ENCODE measurements at places on chromosomes 3 and 15.
A peak's percentile ranks its signal among the peaks of the same experiment; 100 is the strongest.

DNA sequence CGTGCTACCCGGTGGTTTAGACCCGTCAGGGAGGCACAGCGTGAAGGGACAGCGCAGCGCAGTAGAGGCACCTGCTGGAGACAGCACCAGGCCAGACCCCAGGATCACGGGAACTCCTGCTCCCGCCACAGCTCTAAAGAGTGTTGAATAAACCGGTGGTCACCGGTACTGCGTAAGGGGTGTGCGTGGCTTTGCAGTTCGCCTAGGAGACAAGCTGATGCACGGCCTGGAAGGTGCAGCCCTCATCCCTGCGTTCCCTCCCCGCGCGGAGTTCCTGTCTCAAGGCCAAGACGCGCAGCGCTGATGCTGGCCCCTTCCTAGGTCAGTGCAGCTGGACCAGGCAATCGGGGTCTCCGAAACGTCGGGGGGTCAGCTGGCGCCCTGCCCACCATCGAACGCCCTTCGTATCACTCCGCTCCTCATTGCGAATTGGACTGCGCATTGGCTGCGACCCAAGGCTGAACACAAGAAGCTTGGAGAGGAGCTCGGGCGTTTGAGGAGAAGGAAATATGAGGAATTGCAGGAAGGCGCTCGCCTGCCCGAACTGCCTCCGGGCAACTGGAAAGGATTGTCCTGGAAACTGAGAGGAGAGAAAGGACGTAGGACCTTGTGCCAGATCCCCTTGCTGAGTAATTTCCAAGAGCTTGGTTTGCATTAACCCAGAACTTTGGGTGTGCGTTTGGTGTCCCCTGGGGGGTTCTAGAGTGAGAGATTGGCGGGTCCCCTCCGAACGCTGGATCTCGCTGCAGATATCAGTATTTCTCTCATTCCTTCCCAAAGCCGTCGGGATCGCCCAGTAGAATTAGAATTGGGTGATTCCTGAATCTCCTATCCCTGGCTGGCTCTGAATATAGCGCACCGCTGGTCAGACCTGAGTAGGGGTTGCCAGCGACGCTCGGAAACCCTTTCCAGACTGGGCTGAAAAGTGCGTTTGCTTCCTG lies 2.3 kb upstream of the SOX14 start:
- DNase-seq = no peak

DNA sequence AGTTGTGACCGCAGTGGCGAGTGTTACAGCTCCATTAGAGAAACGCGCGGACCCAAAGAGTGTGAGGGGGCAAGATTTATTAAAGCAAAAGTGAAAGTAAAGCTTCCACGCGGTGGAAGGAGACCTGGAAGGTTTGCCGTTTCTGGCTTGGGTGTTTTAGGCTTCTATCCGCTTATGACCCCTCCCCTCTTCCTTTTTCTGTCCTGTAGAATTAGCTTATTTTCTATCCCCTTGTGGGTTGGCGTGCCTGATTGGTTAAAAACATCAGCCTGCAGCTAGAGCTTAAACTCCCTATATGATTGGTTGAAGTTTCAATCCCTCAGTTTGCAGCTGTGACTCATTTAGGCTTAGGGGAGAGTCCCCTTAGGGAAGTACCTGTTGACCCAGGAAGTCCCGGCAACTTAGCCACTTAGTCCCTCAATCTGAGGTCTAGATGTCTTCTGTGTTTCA lies 39.6 kb downstream of the C3orf38 start:
- DNase-seq = no peak

DNA sequence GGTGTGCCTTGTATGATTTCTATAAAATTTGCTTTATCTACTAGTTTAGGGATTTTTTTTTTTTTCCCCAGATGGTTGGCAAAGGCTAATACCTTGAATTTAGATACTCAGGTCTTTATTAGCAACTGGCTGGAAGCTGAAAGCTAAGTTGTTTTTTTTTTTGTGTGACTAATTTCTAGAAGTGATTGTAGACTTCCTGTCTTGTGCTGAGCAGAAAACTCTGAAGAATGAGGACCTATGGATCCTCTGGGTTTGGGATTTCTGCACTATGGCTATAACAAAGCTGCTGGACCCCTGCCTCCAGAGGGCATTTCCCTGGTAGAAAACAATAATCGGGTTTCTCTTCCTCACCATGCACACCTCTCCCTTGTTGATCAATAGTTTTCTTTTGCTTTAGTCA lies 10.0 kb downstream of the ARIH2 start:
- DNase-seq = no peak

DNA sequence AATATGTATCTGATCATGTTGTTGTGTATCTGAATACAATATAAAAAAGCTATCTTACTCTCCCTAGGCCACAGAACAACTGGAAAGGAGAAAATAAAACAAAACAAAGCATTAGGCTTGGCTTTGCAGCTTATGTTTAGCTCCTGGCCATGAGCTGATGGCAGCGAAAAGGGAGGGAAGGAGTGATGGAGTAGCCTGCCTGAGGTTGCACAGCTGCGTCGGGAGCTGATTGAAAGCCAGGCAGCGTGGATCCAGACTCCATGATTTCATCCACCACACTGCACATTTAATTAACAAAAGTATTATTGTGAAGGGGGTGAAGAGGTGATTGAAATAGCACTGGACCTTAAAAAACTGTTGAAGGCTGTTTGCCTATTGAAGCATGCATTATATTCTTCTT lies 212.2 kb downstream of the GABRG3 start:
- no peak for DNase-seq

GRCh38 chr15:44094781-44095180 lies 100.3 kb downstream of the FRMD5 start:
- DNase-seq = no peak

- peak; percentile 74 for DNase-seq
These were observed 585 bp downstream of the SLCO3A1 start for GRCh38 chr15:91853948-91854638.

GRCh38 chr3:128556907-128557306 lies 63.9 kb upstream of the GATA2 start:
- DNase-seq = no peak

GRCh38 chr3:167110901-167111300 lies 269.2 kb downstream of the ZBBX start:
- no peak for DNase-seq

DNA sequence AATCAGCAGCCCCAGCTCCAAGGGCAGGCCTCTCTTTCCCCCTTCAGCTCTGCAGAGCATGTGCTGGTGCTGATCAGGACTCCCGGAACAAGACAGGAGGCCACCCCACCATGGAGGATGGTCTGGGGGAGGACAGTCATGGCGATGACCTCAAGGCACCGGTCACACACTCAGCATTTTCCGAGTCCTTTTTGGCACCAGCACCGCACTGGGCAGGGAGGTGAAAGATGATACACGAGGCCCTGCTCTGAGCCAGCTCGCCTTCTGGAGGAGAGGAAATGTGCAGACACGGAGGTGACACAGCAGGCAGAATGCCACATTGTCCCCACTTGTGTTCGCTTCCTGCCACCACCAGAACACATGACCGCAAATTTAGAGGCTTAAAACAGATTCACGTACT lies 61.8 kb upstream of the SEC61A1 start:
- DNase-seq = no peak

- DNase-seq = no peak
These were observed 388.2 kb downstream of the OTOL1 start for GRCh38 chr3:161884830-161885229.

All from suprapubic skin (tissue), 4 donors.